ENCODE measurements at places on chromosomes 6 and 20.

DNA sequence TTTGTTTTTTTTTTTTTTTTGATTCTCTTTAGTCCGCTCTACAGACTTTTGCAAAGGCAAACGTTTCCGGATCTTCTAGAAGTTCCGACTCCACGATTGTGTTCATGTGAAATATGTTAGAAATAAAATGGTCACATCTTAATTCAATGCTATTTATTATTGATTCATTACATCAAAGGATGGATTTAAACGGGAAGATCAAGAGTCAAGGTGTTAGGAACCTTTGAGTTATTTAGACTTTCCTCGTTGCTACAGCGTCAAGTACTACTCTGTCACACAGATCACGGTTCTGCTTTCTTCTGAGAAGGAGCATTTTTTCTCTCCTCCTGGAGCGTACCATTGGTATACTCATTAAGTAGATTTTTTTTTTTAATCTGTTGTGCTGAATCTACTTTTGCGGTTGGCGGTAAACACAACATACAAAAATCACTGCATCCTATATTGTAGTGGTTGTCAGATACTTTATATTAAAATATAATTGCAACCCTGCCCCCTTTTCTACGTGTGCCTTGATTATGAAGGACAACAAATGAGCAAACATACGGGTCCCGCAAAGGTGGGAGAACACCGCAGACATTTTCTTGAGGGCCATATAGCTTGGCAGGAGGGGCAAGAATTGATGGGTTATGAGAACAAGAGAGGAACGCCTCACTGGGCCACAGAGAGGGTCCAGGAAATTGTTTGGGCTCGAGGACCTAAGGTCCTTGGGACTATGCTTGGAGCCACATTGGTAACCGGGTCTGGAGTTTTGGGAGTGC, 17.5 kb downstream of the HMGN4 start:
- no peak for DNase-seq

DNA sequence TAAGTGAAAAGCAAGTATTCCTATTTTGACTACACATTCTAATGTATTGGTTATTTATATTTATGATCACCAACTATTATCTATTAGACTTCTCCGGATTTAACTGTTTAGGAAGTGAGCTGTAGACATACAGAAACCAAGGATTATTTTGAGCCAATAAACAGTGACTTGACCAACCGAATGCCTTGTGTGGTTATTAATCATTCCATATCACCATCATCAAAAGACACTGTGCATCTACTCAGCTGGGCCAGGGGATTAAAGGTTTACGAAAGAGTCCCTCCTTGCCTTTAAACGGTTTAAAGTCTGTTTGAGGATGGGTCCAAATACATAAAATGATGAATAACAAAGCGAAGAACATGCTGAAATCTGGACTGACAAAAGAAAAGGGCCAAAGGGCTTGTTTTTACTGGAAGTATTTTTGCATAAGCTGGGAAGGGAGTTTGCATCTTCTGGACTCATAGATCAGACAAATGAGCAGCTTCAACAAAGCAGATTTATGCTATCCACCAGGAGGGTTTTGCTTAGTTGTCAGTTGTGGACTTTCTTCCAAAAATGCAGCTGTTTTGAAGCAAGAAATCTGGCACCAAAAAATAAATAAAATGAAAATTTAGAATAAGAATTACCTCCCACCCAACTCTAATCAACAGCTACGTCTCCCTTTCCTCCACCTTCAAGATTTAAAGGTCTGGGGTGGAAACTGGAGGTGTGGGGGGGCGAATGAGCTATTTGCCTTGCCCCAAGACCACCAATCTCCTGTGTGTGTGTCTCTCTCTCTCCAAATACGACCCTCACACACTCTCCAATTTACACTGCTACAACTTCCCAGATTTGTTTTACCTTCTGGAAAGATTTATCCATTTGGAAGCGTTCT, 33.6 kb upstream of the ID4 start:
- no peak for DNase-seq

DNA sequence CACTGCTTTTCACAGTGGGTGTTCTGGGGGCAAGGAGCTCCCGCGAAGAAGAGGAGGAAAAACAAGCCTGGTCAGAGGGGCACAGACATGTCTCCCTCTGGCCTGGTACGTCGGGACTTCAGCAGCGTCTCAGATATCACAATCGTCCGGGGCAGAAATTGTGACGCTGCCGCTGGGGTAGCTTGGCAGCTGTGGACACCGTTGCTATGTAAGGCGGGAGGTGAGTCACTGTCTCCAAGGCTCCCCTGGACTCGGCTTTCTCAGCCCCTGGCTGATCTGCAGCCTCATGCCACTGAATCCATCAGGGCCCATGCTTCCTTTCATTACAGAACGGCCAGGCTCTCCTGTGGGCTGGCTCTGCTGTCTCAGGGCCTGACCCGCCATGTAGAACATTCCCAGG, 98.7 kb downstream of the SULF2 start:
- no peak for DNase-seq

- DNase-seq = no peak
These were observed 181.8 kb downstream of the TAF4 start for GRCh38 chr20:61883857-61884393.
